ENCODE measurements at places on chromosomes 1 and 21.

GRCh38 chr1:160778976-160779375 lies 17.0 kb upstream of the LY9 start:
- no peak for DNase-seq

DNA sequence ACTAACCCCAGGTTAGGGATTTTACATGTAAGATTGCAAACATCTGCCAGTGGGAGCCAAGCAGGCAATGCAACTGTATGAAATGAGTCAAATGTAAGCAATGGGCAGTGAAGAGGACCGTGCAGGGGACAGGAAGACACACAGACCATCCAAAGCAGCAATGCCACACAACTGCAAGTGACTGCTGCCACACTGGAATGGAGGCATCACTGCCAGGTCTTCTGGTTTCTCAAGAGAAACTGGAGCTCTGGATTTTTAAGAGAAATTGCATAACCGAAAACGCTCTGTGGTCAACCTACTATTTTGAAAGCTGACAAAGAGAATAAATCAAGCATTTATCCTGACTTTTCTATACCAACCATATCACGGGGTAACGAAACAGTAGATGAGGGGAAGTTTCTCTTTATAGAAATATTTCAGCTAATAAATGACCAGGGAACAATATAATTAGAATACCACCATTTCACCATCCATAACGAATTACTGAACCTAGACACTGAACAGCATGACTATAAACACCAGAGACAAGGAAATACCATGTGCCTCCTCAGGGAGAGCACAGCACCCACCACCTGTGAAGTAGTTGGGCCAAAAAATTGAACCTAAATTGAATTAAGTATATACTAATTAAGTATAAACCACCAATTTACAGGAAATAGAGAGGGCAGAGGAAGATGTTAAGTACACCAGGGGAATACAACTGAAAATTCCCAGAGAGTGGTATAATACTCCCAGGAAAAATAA lies 4.4 kb downstream of the AK2 start:
- no peak for DNase-seq

DNA sequence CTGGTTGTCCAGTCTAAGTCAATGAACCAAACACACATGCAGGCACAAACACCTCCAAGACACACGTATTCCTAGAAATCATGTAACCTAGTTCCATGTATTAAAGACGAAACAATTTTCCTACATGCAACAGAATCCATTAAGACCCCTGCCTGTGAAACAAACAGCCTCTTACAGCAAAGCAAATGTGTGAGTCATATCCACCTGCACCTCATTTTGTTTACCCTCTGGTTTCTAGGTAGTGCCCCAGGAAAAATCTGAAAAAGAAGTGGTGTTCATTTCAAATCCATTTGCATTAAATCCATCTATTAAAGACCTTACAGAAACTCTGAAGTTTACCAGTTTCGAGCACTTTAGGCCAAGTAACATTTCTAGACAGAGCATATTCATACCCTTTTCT lies 74.1 kb downstream of the VCAM1 start:
- DNase-seq = no peak

GRCh38 chr1:234288946-234289345 lies 84.3 kb upstream of the COA6 start:
- DNase-seq = no peak

DNA sequence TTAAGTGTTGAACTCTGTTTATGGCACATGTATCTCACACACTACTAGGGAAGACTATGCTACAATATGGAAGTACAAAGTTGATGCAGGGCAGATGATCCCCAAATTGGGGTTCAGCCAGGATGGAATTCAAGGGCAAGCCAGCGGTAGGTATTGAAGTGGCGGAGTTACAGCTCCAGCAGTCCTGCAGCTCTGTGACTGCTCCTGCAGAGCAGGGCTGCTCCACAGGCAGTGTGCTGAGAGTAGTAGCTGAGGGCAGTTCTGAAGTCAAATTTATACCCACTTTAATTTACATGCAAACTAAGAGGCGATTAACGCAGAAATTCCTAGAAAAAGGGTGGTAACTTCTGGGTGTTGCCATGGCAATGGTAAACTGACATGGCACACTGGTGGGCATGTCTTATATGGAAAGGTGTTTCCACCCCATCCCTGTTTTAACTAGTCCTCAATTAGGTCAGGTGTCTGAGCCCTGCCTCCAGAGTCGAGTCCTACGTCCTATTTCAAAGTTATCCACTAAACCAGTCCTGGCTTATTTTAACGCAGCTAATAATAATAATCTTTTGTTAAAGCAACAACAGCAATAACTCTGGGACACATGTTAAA lies 20.6 kb upstream of the CENPF start:
- DNase-seq = no peak

GRCh38 chr21:44893948-44894656 lies 20.6 kb upstream of the PTTG1IP start:
- DNase-seq = no peak

DNA sequence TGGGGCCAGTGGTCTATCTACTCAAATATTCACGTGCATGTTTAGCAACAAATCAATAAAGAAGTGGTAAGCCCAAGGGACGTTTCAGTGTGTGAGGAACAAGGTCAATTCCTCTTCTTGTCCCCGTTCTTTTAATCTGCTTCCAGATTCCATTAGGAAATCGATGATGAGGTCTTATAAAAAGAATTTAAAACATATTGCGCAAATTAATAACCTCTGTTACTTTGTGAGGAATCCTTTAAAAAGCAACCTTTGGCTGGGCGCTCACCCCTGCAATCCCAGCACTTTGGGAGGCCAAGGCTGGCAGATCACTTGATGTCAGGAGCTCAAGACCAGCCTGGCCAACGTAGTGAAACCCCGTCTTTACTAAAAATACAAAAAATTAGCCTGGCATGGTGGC lies 113.0 kb upstream of the TMPRSS2 start:
- DNase-seq = no peak

DNA sequence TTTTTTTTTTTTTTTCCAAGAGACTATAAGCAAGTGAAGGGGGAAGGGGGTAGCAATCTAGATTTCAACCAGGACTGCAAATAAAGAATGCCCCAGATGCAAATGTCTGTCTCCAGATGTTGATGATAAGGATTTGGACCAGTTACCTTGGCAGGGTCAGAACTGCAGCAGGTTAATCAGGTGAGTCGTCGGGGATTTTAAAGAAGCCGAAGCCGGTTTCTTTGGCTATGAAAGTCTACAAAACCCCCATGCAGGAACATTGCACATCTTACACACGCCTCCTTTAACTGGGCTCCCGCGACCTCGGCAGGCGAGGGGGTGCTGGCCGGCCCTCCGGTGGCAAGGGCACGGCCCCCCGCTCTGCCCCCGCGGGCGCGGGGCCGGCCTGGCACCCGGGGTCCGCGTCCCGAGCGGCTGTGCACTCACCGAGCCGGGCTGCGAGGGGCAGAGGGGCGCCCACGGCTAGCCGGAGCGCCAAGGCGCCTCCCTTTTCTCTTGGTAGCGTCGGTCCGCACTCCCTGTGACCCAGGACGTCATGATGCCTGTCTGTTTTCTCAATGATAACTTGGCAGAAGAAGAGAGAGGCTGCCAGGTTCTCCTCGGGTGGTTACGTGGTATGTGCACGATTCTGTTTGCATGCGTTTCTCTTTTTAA lies 366.3 kb upstream of the ESRRG start:
- DNase-seq = no peak

DNA sequence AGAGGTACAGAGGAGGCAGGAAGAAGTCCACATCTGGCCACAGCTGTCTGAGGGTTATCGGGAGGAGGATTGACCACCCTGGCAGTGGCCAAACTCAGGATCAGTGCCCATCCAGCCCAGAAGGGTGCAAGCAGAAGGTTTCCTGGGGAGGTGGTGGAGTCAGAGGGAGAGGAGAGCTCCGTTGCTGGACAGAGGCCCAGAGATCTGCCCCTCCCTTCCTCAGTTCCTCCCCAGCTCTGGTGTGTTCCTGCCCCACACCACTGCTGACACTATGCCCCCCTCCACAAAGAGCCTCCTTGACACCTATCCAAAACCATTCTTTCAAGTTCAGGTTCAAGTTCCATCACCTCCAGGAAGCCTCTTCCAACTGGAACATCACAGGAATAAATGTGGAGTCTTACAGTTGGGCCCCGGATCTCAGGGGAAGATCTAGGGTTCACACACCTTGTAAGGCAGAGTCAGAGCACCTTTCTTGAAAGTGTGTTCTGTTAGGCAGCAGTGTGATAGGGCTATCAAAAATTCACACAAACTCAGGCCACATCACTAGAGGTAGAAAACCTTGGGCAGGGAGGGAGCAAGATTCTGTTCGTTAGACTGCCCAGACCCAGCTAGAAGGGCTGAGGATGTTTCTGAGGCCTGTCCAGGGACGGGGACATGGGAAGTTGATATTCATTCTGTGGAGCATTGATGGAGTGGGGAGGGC lies 7.4 kb downstream of the LDLRAD1 start:
- DNase-seq = no peak

- DNase-seq = no peak
Measured at GRCh38 chr1:53501065-53502005, 42.1 kb downstream of the DMRTB1 start.

GRCh38 chr1:35894183-35894582 lies 11.2 kb downstream of the AGO1 start:
- DNase-seq = no peak

- DNase-seq = no peak
Measured at GRCh38 chr1:191870490-191870889, 287.8 kb upstream of the RGS18 start.

GRCh38 chr1:176786274-176786673 lies 323.3 kb downstream of the PAPPA2 start:
- no peak for DNase-seq

GRCh38 chr21:37784591-37785318 lies 131.5 kb downstream of the KCNJ6 start:
- no peak for DNase-seq

DNA sequence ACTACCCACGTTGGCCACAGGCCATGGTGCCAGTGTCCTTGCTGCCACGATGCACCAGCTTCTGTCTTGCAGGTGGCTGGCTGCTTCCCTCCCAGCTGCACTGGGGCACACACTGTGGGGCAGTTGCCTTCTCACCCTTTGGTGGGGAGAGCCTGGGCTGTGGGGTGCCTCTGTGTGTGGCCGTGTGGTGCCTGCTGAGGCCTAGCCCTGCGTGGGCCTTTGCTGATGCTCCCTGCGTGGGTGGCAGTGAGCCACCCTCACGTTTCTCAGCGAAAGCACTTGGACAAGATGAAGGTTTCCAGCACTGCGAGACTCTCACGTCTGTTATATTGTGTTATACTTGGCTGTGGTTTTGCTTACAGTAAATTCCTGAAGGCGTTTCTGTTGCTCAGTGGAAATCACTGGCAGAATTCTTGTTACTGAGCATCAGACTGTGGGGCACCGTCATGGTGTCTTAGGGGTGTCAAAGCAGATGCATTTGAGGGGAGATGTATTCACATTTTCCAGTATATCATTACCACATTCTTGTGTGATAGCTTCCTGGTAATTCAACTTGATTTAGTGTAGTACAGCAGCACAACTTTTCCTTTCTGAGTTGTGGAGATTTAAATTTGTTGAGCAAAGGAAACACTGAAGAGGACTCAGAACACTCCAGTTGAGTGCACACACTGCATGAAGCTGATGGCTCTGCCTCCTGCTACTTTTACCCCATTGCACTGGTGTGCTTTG lies 124.7 kb downstream of the PCBP3 start:
- DNase-seq = no peak

GRCh38 chr1:63774617-63775417 lies 1.0 kb downstream of the ROR1 start:
- DNase-seq = peak; percentile 4

DNA sequence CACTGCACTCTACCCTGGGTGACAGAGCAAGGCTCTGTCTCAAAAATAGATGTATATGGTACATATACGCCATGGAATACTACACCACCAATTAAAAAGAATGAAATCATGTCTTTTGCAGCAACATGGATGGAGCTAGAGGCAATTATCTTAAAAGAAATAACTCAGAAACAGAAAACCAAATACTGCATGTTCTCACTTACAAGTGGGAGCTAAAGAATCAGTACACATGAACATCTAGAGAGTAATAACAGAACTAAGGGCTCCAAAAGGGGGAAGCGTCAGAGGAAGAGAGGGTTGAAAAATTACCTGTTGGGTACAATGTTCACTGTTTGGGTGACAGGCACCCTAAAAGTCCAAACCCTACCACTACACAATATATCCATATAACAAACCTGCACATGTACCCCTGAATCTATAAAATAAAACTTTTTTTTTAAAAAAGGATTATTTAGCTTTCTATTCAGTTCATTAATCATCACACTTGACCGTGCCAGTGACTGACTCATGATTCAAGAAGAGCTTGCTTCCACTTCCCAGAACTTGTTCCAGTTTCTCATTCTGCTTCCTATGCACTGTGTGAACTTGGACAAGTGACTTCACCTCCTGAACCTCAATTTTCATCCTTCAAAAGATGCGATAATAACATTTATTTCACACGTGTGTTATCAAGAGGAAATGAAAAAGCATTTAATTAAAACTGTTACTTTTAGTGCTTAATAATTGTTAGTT lies 109.6 kb downstream of the PLPP3 start:
- no peak for DNase-seq

DNA sequence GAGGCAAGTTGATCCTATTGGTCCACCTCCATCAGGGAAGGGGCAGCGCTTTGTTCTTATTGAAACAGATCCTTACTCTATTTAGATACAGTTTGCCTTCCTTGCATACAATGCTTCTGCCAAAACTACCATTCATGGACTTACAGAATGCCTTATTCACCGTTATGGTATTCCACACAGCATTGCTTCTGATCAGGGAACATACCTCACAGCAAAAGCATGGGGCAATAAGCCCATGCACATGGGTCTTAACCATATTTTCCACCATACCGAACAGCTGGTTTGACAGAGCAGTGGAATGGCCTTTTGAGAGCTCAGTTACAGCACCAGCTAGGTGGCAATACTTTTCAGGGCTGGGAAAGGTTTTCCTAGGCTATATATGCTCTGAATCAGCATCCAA lies 544.8 kb upstream of the ADGRL4 start:
- DNase-seq = no peak
